Hematopoietic multipotent progenitor cell treated with erythropoietin and hydrocortisone succinate and interleukin-3 and kit ligand, for 6 days (in vitro differentiated cells): ENCODE measurements at places on chromosomes 2 and 18.

- no peak for DNase-seq
These were observed 171.4 kb upstream of the NDUFV2 start for GRCh38 chr18:8930990-8931616.

GRCh38 chr2:8511868-8512612 is 169.8 kb upstream of the ID2 start:
- peak; percentile 61 for DNase-seq

GRCh38 chr2:221314786-221315185 is 257.3 kb downstream of the EPHA4 start:
- DNase-seq, result no peak

DNA sequence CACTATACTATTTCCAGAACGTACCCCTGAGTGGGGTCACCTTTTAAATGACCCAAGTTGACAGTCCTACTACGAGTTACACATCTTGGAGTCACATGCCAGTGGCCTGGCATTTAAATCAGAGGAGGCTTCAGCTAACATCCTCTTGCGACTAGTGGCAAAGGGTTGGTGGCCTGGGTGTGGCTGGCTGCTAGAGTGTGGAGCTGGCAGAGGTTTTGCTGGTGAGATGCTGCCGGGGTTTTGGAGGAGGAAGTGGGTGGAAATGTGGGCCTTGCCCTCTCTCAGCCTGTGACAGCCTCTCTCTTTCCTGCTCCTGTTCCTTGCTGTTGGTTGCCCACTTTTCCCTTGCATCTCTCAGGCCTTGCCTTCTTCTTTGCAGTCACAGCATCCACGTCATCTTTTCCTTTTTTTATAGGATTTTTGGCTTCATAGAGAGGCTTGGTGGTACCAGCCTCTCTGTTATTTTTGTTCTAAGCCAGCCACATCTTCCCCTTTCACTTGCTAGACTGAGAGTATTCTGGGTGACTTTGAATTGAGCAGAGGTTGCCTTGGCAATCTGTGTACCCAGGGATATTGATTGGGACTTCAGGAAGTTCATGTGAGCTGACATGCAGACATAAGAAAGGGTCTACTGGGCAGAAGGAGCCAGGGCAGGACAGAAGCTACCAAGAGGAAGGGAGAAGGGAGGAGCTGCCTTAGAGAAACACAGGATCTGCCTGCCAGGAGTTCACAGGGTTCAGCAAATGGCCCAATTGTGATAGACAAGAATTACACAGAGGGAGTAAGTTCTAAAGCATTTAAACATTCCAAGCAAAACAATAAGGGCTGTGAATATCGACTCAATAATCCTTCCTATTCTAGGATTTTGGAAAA is 55.4 kb downstream of the CDC42EP3 start:
- DNase-seq, result peak; percentile 45

- DNase-seq, result no peak
These were observed 23.5 kb downstream of the DPP4 start for GRCh38 chr2:162050513-162050961.

DNA sequence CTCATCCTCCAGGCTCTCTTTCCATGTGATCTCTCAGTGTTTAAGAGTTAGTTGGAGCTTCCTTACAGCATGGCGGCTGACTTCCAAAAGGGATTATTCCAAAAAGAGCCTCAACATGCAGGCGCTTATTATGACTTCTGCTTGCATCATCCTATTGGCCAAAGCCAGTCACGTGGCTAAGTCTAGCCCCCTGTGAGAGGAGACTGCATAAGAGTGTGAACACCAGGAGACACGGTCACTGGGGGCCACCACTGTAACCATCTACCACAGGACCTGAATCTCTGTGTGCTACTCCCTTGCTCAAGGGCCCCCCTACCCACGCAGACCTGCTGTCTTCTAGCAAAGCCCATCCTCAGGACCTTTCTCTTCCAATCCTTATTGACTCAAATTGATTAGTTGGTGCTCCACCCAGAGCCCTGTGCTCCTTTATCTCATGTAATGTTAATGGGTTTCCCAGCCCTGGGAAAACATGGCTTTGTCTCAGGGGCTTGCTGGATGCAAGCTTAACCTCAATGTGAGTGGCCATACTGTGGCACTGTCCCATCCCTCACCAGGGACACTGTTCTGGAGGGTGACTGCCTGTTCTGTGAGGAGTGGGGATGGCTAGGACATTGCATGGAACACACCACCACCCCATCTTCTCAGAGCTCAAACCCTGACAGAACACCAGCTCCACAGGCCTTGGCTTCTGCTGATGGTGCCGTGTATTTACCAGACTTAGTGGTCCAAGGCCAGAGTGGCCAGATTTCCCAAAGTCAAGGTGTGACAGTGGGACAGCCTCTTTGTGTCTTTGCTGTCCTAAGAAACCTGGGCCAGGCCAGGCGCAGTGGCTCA is 4.2 kb downstream of the IL1RN start:
- no peak for DNase-seq

DNA sequence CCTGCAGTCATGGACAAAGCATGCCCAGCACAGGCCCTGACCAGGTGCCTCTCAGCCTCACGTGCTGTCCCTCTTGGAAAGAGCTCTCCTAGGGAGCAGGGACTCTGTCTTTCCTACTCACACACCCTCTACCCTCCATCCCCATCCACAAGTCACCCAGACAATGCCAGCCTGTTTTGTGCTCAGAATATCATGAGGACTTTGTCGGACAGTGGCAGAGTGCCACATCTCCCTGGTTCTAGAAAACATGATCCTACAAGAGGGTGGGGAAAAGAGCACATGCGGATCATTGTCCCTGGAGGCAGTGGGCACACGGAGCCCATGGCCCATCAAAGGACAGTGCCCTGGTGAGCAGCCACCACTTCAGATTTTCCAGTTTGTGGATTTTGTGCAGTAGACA is 3.7 kb upstream of the MAL start:
- no peak for DNase-seq

DNA sequence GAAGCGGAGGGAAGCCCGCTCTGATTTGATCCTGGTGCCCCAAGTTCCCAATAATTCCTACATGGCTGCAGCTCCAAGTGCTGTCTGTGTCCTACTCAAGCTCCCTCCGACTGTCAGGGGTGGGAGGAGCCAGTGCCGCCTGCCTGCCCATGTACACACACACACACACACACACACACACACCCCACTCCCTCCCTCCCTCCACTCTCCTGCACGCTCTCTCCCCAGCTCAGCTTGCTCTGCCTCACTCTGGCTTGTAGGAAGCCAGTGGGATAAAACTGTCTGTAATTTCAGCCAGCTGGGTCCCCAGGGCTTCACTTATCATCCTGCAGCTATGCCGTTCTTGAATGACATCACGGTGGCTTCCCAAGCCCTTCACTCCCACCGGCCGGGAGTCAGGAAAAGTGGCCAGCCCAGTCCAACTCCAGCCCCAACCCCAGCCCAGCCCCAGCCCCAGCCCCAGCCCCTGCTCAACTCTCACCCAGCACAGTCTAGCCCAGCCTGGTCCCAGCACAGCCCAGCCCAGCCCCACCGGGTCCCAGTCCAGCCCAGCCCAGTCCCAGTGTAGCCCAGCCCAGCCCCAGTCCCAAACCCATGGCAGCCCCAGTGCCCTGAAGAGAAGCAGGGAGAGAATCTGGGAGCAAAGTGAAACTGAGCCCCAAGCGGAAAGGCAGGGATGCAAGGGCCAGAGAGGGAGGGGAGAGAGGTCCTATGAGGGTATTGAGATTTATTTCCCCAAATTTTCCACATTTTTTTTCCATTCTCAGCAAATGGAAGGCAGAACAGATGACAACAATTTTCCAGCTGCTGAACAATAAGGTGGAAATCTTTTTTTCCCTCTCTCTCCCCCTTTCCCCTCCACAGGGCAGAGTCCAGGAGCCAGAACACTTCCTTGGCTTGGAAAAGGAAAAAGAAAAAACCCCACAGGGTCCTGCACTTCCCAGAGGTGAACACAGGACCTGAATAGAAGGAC is 144.0 kb downstream of the TNS1 start:
- no peak for DNase-seq

- no peak for DNase-seq
These were observed 27.2 kb downstream of the ATP8B1 start for GRCh38 chr18:57775937-57776336.

DNA sequence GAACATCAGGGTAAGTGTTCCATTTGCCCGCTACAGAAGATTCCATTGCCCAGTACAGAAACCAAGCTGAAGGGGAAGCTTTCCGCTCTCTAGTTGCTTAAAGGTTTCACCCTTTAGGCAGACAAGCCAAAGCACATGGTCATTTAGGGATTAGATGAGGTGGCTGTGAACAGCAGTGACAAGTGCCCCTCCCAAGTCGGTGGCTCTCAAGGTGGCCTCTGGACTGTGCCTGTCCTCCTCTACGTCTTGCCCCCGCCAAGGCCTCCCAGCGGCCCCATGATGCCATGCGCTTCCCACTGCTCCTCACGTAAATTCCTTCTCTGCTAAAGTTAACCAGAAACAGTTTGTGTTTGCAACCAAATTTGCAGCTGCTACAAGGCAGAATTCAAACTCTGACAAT is 24.2 kb upstream of the PTPN4 start:
- DNase-seq, result no peak

DNA sequence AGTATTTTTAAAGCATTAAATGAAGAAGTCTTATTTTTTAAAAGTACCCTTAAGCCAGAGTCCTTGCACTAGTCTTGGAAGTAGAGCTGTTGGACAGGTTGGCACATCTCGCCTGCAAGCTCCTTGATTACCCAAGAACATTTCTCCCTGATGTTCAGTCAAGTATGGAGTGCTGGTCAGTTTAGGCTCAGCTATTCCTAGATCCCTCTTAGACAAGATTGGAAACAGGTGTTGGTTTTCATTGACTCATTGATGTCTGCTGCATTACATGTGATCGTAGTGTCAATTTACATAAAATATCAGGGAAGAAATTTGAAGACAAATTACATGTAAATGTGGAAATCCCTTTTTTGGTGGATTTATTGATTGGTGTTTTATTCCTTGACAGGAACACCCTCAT is 170.4 kb downstream of the ZNF407 start:
- no peak for DNase-seq

- no peak for DNase-seq
These were observed 63.0 kb downstream of the WDR75 start for GRCh38 chr2:189504238-189504637.

GRCh38 chr18:35089382-35089781 is 48.2 kb downstream of the MAPRE2 start:
- no peak for DNase-seq

GRCh38 chr2:188410504-188411235 is 119.0 kb downstream of the GULP1 start:
- no peak for DNase-seq

DNA sequence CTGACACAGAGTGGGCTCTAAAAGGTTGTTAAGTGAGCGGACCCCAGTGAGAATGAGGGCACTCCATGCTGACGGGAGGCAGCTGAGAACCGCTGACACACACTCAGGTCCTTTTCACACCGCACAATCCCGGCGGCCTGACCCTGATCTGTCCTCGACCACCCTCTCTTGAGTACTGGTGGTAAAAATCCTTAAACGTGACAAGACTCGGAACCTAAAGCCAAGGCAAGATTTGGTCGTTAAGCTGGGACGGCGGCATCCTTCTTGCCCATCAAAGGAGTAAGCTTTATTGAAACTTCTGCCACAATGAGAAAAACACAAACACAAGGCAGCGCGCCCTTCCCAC is 569 bp downstream of the TMX3 start:
- DNase-seq, result peak; percentile 38

GRCh38 chr18:13999231-13999630 is 83.9 kb upstream of the MC2R start:
- no peak for DNase-seq

GRCh38 chr2:85893428-85894258 is 4.9 kb upstream of the ST3GAL5 start:
- no peak for DNase-seq

GRCh38 chr2:180979749-180980105 is 678 bp upstream of the UBE2E3 start:
- DNase-seq, result no peak
